ENCODE measurements at places on chromosomes 12 and 14.

DNA sequence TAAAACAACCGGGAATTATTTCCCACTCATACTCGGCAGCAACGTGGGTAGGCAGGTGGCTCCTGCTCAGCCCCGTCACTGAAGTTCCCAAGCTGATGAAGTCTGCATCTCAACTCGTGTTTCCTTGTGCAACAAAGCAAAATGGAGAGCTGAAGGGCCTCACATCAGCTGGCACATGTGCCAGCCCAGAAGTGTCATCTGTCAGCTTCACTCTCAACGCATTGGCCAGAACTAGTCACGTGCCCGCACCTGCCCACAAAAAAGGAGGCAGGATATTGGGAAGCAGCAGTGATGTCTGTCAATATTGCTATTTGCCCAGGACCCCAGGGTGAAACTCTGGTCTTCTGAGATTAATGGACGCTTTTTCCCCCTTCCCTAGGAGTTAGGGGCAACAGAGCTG, 344.0 kb downstream of the BCL11B start:
- no peak for DNase-seq

DNA sequence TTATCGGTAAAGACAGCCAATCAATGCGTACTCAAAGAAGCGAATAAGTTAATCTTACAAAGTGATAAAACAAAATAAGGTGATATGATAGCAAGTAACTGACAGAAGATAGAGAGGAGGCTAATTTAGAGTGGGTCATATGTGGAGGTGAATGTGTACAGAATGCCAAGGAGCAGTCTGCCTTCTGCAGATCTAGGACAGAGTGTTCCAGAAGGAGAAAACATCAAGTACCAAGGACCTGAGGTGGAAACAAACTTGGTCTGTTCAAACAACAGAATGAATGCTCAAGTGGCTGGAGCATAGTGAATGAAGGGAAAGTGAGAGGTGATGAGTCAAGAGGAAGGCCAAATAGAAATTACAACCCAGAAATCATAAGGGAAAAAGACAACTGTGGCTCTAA, 170.3 kb upstream of the BMP4 start:
- no peak for DNase-seq

GRCh38 chr14:68910540-68910939, 68.6 kb downstream of the ACTN1 start:
- no peak for DNase-seq

- no peak for DNase-seq
Measured at GRCh38 chr12:62370189-62370588, 96.4 kb upstream of the MON2 start.

- DNase-seq, result no peak
Measured at GRCh38 chr14:76863724-76864407, 37.7 kb downstream of the LRRC74A start.

DNA sequence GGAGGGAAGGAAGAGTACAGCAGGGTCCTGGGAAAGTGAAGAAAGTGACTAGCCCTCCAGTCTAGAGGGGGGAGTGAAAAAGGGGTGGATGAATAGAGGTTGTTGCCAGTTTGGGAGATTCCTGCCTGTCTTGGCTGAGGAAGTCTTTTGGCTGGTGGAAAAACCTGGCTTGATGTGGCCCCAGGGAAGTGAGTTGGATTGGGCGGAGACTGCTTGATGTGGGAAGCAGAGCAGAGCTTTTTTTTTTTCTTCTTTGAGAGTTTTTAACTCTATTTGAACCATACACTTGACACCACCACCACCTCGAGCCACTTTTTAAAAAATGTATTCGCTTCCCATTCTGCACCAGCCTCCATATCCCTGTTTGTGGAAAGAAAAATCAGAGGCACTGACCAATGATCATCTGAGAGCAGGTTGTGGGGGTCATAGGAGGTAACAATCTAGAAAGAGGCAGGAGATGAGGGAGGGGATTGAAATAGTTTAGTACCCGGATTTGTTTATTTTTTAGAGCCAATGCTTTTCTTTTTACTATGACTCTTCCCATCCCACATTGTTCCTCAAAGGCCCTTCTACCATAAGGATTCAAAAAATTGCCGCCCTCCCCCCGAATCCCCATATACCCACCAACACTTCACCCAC, 690 bp upstream of the DTX3 start:
- DNase-seq, result peak; percentile 51

DNA sequence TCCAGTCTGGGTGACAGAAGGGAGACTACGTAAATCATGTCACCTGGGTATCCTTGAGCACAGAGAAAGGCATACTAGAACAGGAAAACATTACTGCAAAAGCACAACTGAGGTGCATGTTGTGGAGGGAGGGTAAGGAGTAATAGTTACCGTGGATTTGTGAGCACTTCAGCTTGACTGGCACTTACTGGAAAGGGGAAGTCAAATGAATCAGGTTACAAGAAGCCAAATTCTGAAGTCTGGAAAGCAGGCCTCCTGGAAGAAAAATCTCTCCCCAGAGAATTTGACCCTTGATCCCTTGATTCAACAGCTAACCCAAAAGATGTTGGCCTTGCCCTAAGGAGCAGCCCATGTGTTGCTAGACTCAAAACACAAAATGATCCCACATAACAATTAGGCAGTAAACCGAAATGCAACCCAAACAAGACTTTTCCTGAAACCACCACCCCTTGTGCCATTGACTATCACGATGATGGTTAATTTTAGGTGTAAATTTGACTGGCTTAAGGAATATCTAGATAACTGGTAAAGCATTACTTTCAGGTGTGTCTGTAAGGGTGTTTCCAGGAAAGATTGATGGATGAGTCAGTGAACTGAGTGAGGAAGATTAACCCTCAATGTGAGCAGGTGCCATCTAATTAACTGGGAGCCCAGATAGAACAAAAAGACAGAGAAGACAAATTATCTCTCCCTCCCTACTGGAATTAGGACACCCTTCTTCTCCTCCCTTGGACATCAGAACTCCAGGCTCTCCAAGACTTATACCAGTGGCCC, 108.8 kb downstream of the SLC25A21 start:
- DNase-seq, result no peak

DNA sequence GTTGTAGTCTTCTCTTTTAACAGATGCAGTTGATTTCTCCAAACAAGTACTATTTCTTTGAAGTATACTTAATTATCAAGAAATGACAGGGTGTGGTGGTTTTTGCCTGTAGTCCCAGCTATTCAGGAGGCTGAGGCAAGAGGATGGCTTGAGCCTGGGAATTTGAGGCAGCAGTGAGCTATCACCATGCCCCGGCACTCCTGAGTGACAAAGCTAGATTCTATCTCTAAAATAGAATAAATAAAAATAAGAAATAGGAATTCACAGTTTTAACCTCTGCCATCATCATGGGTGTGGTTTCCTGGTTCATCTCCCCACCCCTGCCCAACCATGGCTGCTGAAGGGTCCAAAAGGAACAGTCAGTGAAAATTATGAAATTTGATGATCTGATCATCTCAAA, 290.2 kb upstream of the FLRT2 start:
- no peak for DNase-seq

DNA sequence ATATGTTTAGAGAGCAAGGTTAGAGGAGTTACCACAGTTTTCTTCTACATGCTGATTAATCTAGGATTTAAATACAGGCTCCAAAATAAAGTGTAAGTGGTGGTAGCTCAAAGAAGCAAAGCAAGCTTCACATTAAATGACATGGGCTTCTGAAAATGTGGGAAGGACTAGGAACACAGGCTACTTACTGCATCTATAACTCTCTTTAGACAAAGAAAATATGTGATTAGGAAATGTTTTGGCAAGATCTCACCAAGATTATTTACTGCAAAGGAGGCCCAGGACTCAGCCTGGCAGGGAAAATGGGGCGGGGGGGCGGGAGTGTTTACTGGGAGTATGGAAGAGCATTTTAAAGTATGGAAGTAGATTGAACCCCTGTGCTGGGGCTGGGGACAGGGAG, 39.4 kb downstream of the ETV6 start:
- peak; percentile 52 for DNase-seq

- no peak for DNase-seq
Measured at GRCh38 chr14:58737511-58737910, 99.7 kb downstream of the DACT1 start.

DNA sequence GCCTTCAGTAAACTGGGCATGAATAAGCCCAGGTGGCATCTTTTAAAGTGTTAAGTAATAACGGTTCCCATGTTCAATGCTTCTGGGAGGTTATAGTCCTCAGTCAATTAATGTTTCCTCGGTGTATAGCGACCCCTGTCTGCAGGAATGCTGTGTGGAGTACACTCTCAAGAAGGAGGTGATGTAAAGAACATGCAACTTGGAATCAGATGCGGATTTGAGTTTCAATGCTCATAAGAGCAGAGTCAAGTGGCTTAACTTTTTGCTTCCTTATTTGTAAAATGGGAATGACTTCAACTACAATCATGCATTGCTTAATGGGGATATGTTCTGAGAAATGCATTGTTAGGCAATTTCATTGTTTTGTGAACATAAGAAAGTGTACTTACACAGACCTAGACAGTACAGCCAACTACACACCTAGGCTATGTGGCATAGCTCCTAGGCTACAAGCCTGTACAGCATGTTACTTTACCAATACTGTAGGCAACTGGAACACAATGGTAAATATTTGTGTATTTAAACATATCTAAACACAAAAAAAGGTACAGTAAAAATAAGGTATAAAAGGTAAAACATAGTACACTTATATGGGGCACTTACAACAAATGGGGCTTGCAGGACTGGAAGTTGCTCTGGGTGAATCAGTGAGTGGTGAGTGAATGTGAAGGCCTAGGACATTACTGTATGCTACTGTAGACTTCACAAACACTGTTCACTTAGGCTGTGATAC, 6.7 kb upstream of the MRPS35 start:
- DNase-seq, result peak; percentile 87

DNA sequence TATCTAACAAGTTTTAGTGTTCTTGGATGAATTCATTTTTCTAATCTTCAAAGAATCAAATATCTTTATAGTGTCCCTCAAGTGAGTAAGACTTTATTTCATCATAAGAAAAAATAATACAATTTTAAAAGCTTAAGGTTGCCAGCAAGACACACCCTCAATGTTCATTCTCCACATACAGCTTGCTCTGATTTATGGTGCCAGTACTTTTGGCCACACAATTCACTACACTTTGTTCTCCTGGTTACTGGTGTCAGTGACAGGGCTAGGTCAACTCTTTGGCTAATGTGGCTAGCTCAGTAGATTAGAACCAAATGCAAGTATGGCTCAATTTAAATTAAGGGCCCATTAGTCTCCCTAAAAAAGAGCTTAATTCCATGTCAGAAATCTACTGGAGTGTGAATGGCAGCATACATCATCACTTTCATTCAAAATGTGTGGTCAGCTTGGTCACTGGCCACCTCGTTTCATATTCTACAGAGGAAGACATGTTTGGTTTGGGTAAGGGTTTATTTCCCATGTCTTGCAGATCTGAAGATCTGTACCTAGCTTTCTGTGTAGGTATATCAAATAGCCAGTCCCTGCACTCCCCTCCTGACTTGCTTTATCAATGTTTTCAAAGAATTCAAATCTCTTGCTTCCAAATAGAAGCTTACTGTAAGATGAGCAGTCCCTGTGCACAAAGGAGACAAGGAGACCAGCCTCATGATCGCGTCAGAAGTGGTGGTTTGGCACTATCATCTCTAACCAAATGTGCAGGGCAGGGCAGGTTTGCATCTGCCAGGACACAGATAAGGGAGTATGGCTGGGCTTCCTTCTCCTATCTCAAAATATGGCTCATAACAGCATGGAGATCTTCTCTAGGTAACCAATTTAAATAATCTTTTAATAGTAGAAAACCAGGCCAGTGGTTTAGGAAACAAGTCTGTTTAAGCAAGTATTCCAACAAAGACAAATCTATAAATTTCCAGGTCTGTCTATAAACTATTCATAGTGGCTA, 31.3 kb downstream of the HECTD4 start:
- peak; percentile 54 for DNase-seq

Data from GM03348 (cell line).